Right renal cortex interstitium (tissue), 3 donors: ENCODE measurements at places on chromosomes 5 and 9. TPM values are rescaled to one million over a fixed set of nuclear protein-coding genes. Genes with fewer than 3 reads are reported as not detected.

Gene CYLC2
- not detected for polyA plus RNA-seq

Gene KLF4
- 6.4 TPM for polyA plus RNA-seq

Gene PLAC8L1
- 0.82 TPM for polyA plus RNA-seq

Gene NTNG2
- polyA plus RNA-seq: 0.46 TPM

Gene RGMB
- 13.8 TPM for polyA plus RNA-seq

Gene WNT8A
- 0.27 TPM for polyA plus RNA-seq

Gene EPB41L4B
- polyA plus RNA-seq: 17.3 TPM

Gene IL4
- polyA plus RNA-seq: not detected

Gene AK8
- 3.2 TPM for polyA plus RNA-seq

Gene OR13C3
- polyA plus RNA-seq: not detected

Gene CD72
- 2.7 TPM for polyA plus RNA-seq

Gene SLC6A7
- 0.07 TPM for polyA plus RNA-seq

Gene SLC9A3
- 34.9 TPM for polyA plus RNA-seq

Gene IFNB1
- polyA plus RNA-seq: not detected

Gene TAF11L4
- polyA plus RNA-seq: not detected

Gene ENHO
- polyA plus RNA-seq: 1.8 TPM

Gene PCDHGA6
- polyA plus RNA-seq: 5.8 TPM

Gene ECM2
- 14.8 TPM for polyA plus RNA-seq

Gene ADGRV1
- 10.2 TPM for polyA plus RNA-seq

Gene BAAT
- polyA plus RNA-seq: 0.44 TPM

Gene TXNDC8
- polyA plus RNA-seq: not detected
